ENCODE measurements at places on chromosomes 5 and 9. TPM values are rescaled to one million over a fixed set of nuclear protein-coding genes. Genes with fewer than 3 reads are reported as not detected.
A peak's percentile ranks its signal among the peaks of the same experiment; 100 is the strongest.

Gene OSTF1
- total RNA-seq: 68.2 TPM

Gene TRPM3
- not detected for total RNA-seq

Gene ZBED3
- total RNA-seq: 0.59 TPM

Gene CEP72
- total RNA-seq: 12.3 TPM

Gene ADRA1B
- not detected for total RNA-seq

- no peak overlapping the region for H3K4me3 ChIP-seq
- H3K27me3 ChIP-seq: no peaks in the 10 kb centered on the region
- no peaks in the 10 kb centered on the region for H3K4me1 ChIP-seq
- H3K36me3 ChIP-seq: no peaks in the 10 kb centered on the region
- DNase-seq: no peak
Observed at GRCh38 chr5:102099766-102100331, 196.2 kb downstream of the SLCO4C1 start.

- no peaks in the 10 kb centered on the region for H3K4me1 ChIP-seq
- H3K27me3 ChIP-seq: no peaks in the 10 kb centered on the region
- no peaks in the 10 kb centered on the region for H3K36me3 ChIP-seq
- DNase-seq: no peak
- no peak overlapping the region for H3K4me3 ChIP-seq
- no peak overlapping the region for H3K27ac ChIP-seq
Observed at GRCh38 chr5:112386766-112387165, 32.3 kb downstream of the EPB41L4A start.

GRCh38 chr5:54470128-54470527, 14.6 kb downstream of the HSPB3 start:
- H3K27me3 ChIP-seq: peaks cover 5% of the 10 kb centered on the region
- no peak for DNase-seq
- H3K4me1 ChIP-seq: no peaks in the 10 kb centered on the region
- H3K4me3 ChIP-seq: no peak overlapping the region
- H3K36me3 ChIP-seq: no peaks in the 10 kb centered on the region

- peaks cover 7% of the 10 kb centered on the region for H3K4me1 ChIP-seq
- H3K27me3 ChIP-seq: peaks cover 38% of the 10 kb centered on the region
- H3K4me3 ChIP-seq: no peak overlapping the region
- H3K27ac ChIP-seq: no peak overlapping the region
- no peaks in the 10 kb centered on the region for H3K36me3 ChIP-seq
Observed at GRCh38 chr9:36006549-36007315, 30.0 kb upstream of the RECK start.

DNA sequence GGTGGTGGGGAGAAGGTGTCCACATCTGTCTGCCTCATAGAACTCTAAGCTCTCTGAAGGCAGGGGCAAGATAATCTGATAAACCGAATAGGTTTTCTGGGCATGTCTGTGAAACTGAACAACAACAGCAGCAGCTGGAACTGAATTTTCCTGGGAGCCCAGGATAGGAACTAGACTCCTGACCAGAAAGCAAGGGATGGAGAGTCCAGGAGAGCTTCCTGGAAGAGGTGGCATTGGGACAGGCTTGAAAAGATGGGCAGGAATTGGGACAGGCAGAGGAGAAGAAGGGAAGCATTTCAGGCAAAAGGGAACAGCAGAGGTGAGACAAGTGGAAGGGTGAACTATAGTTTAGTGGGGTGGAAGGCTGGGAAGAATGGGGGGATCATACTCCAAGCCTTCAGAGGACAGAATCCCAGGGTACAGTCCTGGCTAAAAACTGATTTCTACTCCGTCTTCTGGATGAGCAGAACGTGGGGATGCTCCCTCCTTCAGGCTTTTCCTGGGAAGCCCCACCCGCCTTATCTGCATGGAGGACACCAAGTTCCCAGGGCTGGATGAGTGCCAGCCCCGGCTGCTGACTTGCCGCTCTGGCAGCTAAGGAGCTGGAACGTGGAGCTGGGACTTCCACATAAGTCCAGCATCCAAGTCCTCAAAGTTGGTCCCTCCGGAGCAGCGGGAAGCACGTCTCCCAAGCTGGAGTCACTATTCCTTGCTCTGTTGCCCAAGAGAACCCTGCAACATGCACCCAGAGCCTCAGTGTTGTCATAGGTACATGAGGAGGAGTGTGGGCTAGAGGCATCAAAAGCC, 13.9 kb upstream of the KIF12 start:
- H3K36me3 ChIP-seq: no peaks in the 10 kb centered on the region
- no peak overlapping the region for H3K4me3 ChIP-seq
- H3K27me3 ChIP-seq: no peaks in the 10 kb centered on the region
- no peaks in the 10 kb centered on the region for H3K4me1 ChIP-seq
- no peak overlapping the region for H3K27ac ChIP-seq
- DNase-seq: no peak

DNA sequence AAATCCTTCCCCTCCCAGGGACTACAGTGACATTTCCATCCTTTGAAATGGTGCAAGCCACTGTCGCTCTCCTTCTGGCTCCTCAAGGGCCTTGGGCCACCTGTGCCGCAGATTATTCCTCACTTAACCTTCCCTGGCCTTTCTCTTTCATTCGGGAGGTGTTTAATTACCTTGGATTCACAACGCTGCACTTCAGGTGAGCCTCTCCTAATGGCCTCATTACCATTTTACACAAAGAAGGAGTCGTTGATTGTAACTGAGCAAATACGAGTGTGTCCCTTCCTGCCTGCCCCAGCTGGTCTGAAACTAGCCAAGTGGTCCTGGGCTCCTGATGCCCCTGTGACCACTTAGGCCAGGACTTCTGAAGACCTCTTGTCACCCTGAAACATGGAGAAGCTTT, 205.0 kb downstream of the CRB2 start:
- H3K27me3 ChIP-seq: no peaks in the 10 kb centered on the region
- H3K36me3 ChIP-seq: peaks cover 4% of the 10 kb centered on the region
- H3K27ac ChIP-seq: no peak overlapping the region
- no peak overlapping the region for H3K4me3 ChIP-seq

DNA sequence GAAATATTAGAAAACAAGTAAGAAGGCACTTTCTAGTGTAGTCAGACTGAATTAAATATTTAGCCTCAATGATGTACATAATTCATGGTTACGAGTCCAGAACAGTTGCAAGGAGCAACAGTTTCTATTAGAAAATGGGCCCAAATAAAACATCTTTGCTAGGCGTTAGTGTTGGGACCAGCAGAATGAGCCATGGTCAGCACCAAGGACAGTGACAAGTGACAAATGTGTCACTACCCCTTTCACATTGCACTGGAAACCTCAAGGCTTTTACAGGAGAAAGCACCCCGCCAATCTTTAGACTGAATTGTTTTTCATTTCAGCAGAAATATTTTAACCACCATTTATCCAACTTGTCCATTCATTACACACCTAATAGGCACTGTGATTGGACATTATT, 301.3 kb upstream of the ADCY2 start:
- no peaks in the 10 kb centered on the region for H3K27me3 ChIP-seq
- H3K4me3 ChIP-seq: no peak overlapping the region
- peak; percentile 1 for DNase-seq
- H3K36me3 ChIP-seq: no peaks in the 10 kb centered on the region
